ENCODE measurements at places on chromosomes 6 and 20.
A peak's percentile ranks its signal among the peaks of the same experiment; 100 is the strongest.

GRCh38 chr6:88611721-88612120, 351.7 kb downstream of the RNGTT start:
- DNase-seq: no peak

DNA sequence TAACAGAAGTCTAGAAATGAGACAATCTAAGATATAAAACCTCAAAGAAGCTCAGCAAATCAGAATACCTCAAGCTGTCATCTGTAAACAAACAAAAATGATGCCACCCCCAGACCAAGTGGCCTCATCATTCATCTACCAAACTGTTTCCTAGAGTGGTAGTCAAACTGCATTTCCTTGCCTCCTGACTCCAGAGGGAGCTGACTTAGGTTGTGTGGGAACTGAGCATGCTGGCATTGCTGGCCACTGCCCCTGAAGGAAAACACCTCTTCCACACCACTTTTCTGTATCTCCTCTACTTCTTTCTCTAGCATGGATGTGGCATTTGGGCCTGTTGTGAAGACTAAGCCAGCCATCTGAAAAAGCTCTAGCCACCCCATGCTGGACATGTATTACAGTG, 56.3 kb downstream of the ZHX3 start:
- no peak for DNase-seq

DNA sequence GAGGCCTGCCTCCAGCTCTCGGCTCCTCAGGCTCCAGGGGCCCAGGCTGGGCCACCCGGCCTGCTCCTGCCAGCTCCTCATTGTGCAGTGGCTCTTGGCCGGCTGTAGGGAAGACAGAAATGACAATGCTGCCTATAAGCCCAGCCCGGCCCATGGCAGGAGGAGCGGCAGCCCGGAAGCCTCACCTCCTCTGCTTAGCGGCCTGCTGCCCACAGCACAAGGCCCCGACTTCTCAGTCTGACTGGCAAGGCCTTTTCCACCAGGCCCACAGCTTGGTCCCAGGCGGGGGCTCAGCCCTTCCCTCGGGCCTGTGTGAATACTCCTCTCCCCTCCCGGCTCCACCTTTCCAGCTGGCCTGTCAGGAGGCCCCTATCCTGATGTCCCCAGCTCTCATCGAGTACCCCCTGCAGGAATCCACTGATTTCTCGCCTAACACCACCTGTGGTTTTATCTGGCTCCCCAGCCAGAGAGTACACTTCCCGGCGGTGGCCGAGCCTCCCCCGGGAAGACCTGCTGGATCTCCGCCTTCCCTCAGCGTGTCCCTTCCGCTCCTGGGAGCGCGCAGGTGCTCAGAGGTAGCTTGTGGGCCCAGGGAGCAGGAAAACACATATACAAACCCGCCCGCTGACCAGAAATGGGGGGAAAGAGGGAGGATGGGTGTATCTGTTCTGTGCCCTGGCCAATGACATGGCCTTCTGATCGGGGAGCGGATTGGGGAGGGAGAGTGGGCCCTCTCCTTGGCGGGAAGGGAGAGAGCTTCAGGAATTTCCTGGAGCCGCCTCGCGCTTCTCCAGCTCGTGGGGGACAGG, 963 bp downstream of the DDRGK1 start:
- no peak for DNase-seq

- DNase-seq: no peak
These were observed 156.5 kb downstream of the ANKRD60 start for GRCh38 chr20:58071991-58072390.

DNA sequence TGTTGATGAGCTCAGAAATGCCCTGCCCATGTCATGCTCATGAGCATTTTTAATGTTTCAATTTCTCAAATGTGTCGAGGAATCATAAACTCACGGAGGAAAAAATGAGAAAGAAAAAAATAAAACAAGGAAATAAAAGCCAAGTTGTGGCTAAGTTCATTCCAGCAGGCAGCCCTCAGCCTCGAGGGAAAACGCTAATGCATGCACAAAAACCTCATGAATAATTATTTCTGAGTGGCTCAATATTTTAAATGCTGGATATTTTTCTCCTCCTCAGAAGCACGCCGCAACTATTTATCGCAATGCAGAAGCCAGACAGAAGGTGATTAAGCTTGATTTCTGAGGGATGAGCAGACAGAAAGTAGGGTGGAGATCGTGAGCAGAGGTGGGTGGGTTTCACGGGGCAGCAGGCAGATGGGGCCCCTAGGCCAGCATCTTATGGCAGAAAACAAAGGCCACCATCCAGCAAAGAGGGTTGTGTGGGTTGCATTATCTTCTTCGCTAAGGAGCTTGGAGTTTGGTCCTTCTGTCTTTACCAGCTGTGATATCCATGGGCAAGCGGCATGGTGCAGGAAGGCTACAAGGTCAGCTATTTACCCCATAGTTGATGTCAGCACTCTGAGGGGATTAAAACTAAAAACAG, 151.5 kb upstream of the LRFN2 start:
- DNase-seq: no peak

GRCh38 chr20:57402206-57403125, 11.3 kb downstream of the RBM38 start:
- DNase-seq: no peak

GRCh38 chr6:139642346-139642745, 267.9 kb upstream of the CITED2 start:
- DNase-seq: no peak

DNA sequence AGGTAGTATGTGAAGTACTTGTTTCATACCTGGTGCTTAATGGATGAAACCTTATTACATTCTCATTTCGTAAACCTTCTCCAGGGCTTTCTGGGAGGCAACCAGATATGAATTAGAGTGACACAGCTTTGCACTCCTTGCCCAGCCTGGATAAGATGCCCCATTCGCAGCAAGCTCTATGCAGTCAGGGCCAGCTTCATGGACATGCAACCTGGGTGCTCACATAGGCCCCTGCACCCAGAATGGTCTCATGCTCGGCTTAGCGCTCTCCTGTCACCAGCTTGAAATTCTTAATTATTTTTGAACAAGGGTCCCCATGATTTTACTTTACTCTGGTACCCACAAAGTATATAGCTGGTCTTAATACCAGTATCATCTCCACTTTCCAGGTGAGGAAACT, 11.3 kb upstream of the PTGIS start:
- DNase-seq: no peak

DNA sequence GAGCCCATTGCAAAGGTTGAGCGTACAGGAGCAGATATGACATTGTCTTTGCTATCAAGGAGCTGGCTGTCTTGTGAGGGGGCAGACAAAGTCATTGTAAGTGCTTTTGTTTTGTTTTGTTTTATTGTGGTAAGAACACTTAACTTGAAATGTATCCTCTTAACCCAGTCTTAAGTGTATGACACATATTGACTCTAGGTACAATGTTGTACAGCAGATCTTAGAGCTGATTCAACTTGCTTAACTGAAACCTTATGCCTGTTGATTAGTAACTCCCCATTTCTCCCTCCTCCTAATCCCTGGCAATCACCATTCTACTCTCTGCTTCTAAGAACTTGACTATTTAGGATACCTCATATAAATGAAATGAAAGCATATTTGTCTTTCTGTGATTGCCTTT, 429.0 kb downstream of the BMP2 start:
- DNase-seq: no peak

DNA sequence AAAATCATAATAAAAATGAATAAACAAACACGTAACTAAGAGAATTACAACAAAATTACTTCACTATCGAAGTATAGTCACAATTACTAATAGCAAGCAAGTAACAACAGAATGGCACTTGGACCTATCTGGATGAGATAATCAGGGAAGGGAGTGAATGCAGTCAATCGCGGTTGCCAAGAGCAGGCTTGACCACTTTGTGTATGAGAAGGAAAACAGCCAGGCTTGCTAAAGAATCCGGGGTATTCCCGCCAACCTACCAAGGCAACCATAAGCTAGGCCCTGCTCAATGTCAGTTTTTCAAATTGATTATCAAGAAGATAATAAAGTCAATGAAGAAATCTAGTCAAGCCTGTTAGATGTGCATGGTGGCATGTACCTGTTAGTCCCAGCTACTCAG, 39.7 kb downstream of the PXDC1 start:
- DNase-seq: no peak

DNA sequence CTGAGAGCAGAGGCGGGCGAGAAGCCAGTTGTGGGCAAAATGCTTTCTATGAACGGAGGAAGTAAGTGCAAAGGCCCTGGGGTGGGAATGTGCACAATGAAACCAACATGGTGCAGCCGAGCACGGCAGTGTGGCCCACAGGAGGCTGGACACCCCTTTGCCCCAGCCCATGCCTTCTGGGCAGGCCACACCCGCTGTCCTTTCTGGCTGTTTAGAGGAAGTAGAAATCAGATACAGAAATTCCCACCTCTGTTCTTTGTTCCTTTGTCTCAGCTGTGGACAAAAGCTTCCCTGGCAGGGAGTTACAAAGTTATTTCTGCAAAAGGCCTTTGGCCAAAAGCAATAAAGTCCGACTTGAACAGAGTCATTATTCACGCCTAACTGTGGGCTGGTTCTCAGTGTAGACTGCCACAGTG, 11.9 kb downstream of the SULF2 start:
- DNase-seq: no peak

DNA sequence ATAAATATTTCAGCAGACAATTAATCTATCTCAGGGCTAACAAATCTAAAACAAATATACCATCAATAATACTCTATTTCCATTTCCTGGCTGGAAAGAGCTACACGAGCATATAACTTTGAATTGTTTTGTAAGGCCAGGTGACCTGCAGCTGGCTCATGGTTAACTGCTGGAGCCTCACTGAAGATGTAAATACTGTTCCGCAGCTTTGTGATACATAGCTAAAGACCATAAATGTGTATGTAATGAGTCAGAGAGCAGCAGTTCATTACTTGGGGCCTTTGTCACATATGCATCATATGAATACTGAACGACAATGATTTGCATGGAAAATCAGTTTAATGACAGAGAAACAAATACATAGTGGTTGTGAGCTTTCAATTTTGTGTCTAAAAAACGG, 109.4 kb upstream of the CCN2 start:
- no peak for DNase-seq

DNA sequence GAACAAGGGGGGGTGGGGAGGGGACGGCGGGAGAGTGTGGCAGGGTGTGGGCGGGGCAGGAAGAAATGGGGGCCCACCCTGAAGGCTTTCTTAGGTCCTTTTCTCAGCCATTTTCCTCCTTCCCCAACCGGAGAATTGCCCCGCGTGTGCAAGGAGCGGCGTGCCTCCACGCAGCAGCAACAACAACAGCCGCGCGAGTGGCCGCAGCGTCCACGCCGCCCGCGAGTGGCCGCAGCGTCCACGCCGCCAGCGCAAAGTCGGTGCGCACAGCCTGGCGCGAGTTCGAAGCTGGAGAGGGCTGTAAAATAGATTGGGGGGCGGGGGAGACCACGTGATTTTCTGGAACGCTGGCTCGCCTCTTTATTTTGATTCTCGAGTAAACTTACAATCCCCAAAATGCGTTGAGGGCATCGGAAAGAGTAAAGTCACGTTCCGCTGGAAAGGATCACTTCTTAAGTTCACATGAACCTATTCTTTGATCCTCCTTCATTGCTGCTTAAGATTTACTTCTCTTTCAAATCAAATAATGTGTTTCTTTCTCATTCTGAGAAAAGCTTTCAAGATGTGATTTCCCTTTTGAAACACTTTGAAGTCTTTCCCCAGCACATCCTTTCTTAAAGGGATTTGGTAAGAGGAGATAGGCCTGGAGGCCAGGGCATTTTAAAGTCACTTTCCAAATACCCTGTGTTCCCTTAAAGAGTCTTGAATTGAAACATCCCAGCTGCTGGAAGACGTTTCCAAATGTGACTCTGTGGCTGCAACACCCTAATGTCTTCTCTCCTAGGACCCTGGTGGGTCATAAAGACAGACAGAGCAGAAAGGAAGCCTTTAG, 66.7 kb upstream of the ZNF217 start:
- DNase-seq: peak; percentile 34

DNA sequence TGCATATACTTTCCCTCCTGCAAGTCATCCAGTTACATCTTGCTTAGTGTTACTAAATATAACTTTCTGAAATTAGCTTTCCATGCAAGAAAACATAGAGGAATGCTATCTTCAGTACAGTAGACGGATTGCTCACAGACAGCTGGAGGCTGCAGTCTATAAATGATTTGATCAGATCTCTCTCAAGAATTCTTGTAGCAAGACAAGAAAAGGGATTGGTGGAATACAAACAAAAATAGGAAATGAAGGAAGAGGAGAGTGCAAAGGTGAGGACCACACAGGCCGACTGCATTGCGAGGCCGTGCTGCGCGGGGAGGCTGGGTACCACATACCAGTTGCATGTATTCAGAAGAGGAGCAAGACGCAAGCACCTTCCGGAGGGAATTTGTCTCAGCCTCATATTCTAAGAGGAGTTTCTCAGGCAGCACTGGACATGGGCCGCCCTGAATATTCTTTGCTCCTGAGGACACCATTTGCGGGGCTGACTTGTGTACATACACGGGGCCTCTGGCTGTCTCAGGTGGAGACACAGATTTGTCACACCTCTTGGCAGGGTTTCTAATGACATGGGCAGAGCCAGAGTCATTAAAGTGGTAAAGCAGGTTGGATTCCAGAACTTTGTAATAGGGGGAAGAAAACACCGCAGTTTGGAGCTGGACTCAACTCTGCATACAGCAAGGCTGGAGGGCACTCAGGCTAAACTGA, 22.7 kb upstream of the KIF25 start:
- no peak for DNase-seq
